ENCODE measurements at places on chromosomes 12 and 14. TPM values are rescaled to one million over a fixed set of nuclear protein-coding genes. Genes with fewer than 3 reads are reported as not detected.

DNA sequence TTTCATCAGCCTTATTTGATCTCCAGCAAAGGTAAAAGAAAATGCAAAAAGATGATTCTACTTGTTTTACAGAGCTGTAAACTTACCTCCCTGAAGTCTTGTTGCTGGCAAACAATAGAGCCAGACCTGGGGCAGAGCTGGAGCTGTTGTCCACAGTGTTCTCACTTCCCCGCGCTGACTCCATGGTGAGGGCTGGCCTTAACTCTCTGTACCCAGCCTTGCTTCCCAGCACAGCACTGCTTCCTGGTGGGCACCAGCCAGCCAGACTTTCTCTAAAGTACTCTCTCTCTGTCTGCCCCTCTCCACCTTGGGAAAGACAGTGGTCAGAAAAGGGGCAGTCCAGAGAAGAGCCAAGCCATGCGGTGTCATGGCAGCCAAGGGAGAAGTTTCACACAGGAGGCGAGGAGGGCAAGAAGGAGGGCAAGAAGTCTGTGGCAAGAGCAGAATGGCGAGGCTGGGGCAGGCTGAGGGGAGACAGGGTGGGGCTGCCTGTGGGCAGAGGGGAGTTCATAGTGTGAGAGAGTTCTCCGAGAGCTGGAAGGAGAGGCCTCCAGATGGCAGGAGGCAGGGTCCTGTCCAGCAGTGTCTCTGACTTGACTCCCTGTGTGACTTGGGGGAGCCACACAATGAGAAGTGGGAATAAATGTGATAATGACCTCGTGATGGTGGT lies 9.3 kb downstream of the EVL start:
- H3K4me3 ChIP-seq = peak overlapping the region; percentile 75
- H3K27ac ChIP-seq = peak overlapping the region; percentile 92

The MAGOHB gene
- 79.4 TPM for total RNA-seq

DNA sequence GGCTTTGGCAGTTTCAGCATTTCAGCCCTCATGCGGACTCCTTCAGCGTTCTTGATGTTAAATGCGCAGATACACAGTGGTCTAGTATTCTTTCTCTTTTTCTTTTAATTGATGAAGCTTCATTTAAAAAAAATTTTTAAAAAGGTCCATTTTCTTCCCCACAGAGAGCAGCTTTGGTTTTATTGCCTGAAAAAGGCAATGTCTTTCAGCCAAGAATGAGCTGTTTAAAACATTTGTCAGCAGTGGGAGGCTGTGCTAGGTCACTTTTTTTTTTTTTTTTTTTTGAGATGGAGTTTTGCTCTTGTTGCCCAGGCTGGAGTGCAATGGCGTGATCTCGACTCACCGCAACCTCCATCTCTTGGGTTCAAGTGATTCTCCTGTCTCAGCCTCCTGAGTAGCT lies 13.5 kb downstream of the KMT5A start:
- no peak overlapping the region for H3K4me3 ChIP-seq
- peaks cover 32% of the 10 kb centered on the region for H3K36me3 ChIP-seq
- no peaks in the 10 kb centered on the region for H3K27me3 ChIP-seq

The NANOG gene
- not detected for total RNA-seq

- no peak overlapping the region for H3K4me3 ChIP-seq
- no peak overlapping the region for H3K27ac ChIP-seq
- H3K27me3 ChIP-seq = no peaks in the 10 kb centered on the region
- H3K36me3 ChIP-seq = no peaks in the 10 kb centered on the region
These were observed 44.3 kb downstream of the TEAD4 start for GRCh38 chr12:3003357-3003992.

The CLEC12A gene
- total RNA-seq = not detected

- no peak overlapping the region for H3K4me3 ChIP-seq
- H3K36me3 ChIP-seq = no peaks in the 10 kb centered on the region
- no peak overlapping the region for H3K27ac ChIP-seq
These were observed 645.4 kb upstream of the ATXN7L3B start for GRCh38 chr12:73892201-73892600.

DNA sequence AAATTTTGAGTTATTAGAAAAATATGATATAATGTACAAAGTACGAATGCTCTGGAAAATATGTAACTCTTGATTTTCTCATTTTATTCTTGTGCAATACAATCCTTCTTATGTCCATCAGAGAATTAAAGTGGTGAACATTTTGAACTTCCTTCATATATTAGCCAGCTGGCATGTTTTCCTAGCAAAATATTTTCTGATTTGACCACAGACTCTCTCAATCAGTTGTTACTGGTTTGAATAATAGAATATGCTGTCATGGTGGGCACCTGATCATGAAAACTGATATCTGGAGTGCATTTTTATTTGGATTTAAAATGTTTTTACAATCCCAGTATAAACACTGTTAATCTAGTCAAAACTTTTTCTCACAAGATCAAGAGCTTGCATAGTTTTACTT lies 24.2 kb downstream of the PARPBP start:
- no peaks in the 10 kb centered on the region for H3K27me3 ChIP-seq
- DNase-seq = no peak
- H3K4me3 ChIP-seq = no peak overlapping the region
- H3K36me3 ChIP-seq = peaks cover 33% of the 10 kb centered on the region

The VIPAS39 gene
- total RNA-seq = 18.7 TPM

DNA sequence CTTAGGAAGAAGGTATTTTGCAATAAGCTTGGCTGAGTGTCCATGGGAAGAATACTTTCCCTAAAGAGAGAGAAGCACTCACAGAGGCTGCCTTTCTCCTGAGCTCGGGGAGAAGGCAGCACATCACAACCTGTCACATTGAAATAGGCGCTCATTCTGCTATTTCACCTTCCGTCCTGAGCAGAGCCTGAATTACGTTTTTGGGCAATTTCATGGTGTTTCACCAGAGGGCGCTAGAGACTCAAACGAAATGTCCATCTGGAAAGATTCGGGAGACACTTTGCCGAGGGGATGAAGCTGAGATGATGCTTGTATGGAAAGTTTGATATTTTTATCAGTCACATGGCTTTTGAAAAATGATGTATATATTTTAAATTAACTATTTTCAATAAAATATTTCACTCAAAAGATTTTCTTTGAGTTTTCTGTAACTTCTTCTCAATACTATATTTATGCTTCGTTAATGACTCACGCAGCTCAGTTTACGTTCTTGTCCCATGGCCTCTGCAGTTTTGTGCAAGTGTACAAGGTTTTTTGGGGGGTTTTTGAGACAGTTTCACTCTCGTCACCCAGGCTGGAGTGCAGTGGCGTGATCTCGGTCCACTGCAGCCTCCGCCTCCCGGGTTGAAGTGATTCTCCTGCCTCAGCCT lies 17.4 kb upstream of the B4GALNT3 start:
- DNase-seq = peak; percentile 24
- no peak overlapping the region for H3K4me3 ChIP-seq
- H3K36me3 ChIP-seq = peaks cover 12% of the 10 kb centered on the region
- no peaks in the 10 kb centered on the region for H3K27me3 ChIP-seq

DNA sequence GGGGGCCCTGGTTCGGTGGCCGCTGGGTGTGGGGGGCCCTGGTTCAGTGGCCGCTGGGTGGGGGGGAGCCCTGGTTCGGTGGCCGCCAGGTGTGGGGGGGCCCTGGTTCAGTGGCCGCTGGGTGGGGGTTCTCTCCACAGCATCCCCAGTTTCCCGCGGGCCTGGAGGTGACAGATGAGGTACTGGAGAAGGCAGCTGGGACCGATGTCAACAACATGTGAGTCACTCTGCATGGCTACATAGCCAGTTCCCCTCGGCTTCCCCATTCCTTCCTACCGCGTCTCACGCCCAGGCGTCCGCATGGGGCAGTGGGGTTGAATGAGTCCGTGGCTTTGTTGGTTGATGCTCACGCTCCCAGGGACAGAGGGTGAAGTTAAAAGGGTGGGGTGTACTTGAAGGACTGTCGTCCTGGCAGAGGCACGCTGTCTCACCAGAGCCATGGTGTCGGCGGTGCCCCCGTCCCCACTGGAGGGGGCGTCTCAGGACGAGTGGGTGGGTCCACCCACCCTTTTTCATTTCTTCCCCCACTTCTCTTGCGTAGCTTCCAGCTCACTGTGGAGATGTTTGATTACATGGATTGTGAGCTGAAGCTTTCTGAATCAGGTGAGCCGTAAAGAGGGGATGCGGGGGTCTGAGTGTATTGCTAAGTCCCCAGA lies 15.6 kb downstream of the HIP1R start:
- DNase-seq = no peak
- no peaks in the 10 kb centered on the region for H3K36me3 ChIP-seq
- no peak overlapping the region for H3K4me3 ChIP-seq
- no peak overlapping the region for H3K27ac ChIP-seq
- no peaks in the 10 kb centered on the region for H3K27me3 ChIP-seq
- H3K4me1 ChIP-seq = no peaks in the 10 kb centered on the region

DNA sequence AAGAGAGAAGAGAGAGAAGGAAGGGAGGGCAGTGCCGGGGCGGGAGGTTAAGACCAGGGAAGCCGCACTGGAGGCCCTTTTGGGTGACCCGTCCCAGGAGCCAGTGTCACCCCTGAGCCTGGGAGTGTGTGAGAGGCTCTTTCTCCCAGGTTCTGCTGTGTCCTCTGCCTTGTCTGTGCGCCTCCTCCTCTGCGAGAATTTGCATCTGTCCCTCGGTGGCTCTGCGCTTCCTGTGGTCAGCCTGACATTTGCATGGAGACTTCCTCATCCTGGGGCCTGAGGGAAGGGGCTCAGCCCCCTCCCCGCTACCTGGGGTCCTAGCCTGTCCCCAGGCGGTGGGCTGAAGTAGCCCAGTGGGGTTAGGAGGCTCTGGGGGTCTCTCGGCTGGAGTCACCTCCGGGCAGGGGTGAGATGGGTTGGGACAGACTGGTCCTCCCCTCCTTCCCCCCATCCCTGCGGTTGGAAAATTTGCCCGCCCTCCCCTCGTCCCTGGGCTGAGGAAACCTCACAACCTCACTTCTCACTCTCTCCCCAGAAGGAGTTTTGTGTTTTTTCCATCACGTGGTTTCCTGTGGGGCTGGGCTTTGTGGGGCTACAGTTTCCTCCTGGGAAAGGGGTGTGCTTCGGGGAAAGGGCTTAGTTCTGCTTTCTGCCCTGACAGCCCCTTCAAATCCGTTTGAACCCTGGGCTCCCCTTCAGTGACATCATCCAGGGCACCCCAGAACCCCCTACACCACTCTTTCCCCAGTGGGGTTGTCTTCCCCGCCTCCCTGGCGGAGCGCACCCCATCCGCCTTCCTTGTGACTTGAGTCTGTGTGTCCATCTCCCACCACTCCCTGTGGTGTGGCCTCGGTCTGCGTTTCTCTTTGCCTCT lies 2.5 kb downstream of the PTPN6 start:
- peaks cover 80% of the 10 kb centered on the region for H3K4me1 ChIP-seq
- H3K4me3 ChIP-seq = peak overlapping the region; percentile 98
- DNase-seq = peak; percentile 79
- H3K36me3 ChIP-seq = peaks cover 55% of the 10 kb centered on the region

Data from activated T-helper 1 cell treated with anti-CD3 and anti-CD28 coated beads, Interleukin-12 subunit alpha, Interleukin-12 subunit beta, Interleukin-2, Interleukin-4 antibody, amounts not matched to agents 30 ng/mL and 10 ng/mL and 1 ng/mL, durations not matched to agents 14 hours and 24 hours and 36 hours (primary cell).